NCI-H2081 (cell line): ENCODE measurements at places on chromosomes 1 and 21.

DNA sequence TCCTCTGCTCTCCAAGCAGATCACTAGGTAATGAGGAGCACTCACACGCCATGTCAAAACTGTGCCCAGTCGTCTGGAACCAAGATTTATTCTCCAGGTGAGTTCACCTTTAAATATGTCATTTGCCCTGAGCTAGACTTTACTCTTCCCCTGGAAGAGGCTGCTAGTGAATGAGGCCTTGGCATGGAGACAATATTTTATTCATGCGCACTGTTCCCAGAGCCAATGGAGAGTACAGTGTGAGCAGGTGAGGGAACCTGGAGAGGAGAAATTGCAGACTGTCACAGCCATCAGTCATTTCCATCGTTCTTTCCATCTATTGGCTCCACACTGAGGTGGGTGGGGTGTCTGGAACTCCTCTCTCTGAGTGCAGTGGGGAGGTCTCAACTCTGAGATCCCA is 333.6 kb downstream of the KCNH1 start:
- peak; percentile 91 for DNase-seq

- DNase-seq = no peak
Measured at GRCh38 chr1:10996100-10996499, 16.4 kb upstream of the TARDBP start.

GRCh38 chr1:28902738-28903137 is 11.6 kb upstream of the EPB41 start:
- no peak for DNase-seq

GRCh38 chr1:53562291-53562980 is 103.2 kb downstream of the DMRTB1 start:
- DNase-seq = no peak

GRCh38 chr1:19205845-19206244 is 4.2 kb downstream of the UBR4 start:
- no peak for DNase-seq

- DNase-seq = no peak
Measured at GRCh38 chr1:234111458-234112142, 207.1 kb downstream of the SLC35F3 start.

DNA sequence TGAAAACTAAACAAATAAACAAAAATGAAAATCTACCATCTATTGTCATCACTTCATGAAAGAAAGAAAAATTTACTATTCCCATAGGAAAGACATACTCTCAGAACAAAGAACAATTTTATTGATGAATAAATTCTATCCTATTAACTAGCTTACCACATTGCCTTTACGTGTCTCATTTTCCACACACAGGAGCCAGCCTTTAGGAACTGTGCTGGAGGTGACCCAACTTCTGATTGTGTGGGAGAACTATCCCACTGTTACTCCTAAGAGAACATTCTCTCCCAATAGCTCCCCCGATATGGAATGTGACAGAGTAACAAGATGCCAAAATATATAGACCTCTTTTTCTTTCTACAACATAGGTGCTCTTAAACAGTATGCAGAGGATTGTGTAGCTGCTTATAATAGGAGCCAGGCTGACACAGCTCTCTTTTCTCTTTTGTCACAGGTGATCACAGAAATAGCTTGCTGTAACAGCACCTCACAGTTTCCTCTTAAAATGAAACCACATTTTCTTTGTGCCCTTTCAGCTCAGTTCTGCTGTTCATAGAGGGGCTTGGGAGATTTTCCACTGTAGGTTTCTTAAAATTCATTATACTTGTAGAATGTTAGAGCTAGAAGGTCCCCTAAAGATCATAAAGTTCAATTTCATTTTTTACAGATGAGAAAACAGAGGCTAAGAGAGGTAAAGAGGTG is 35.5 kb downstream of the C21orf91 start:
- no peak for DNase-seq

DNA sequence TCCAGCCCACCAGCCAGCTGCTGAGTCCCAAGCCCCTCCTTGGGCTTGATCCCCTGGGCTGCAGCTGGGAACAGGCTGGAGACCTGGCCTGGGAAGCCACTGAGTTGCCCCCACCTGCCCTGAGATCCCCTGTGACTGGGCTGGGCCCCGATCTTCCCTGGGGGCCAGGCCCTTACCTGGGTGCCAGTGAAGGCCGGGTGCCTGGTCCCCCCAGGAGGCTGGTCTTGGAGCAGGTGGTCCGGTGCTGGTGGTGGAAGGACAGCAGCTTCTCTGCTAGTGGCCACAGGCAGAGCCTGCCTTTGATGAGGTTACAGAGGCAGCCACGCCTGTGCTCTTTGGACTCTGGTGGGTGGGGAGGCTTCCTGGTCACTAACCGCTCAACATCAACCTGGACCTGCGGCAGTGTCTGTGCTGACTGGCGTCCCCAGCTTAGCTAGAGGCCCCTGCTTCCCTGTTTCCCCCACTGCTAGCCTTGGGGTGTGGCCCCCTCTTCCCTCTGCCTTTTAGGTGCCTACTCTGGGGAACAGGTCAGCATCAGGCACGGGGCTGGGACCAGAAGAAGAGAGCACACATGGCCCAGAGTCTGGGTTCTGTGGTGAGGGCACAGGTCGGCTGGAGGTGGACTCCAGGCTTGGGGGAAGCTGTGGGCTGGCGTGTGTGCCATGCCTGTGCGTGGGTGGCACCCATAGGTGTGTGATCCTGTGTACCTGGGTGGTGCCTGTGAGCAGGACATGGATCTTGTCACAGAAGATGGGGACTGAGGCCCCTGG is at the start of gene EPS8L3:
Gene EPS8L3, minus strand, starts transcription at position 278 of the 770 bp plus-strand sequence. CDS start 2,174 bp downstream, outside the sequence.
- no peak for DNase-seq

DNA sequence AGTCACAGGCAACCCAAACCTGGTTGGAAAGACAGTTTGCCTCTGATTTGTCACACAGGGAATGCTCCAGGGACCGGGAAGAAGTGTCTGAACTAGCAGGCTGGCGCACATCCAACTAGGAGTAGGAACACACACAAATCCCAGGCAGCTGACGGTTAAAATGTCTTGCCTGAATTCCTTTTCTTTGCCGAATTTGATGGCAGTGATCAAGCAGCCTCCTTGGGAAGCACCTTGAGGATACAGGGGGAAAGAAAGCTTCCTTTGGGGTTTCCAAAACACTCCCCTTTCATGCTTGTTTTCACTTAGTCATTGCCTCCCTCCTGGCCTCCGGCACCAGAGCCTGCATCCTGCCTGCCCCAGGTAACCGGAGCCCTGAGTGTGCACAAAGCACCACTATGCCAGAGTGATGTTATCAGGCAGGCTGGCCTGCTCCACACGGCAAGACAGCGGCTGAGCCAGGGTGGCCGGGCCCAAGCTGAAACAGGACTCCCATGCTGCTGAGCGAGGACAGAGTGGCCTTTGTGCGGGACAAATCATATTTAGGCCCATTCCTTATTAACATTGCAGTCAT is 193.8 kb downstream of the LMX1A start:
- DNase-seq = peak; percentile 80

- peak; percentile 58 for DNase-seq
Measured at GRCh38 chr1:222777977-222778376, 36.9 kb upstream of the DISP1 start.

- DNase-seq = no peak
Measured at GRCh38 chr1:63108206-63108605, 214.2 kb upstream of the FOXD3 start.

DNA sequence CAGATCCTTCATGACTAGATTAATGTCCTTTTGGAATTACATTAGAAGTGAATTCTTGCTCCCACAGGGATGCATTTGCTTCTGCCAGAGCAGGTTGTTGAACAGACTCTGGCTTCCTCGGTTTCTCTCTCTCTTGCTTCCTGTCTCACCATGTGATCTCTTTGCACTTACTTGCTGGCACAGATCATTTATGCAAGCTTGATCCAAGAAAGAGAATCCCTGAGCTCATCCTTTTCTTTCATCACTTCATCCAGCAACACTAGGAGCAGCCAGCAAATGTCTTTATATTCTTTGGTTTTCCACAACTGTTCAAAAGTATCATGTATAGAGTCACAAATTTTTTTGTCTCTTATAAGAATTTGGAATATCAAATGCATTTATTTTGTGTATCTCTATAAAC is 313.5 kb downstream of the ZNF326 start:
- no peak for DNase-seq

DNA sequence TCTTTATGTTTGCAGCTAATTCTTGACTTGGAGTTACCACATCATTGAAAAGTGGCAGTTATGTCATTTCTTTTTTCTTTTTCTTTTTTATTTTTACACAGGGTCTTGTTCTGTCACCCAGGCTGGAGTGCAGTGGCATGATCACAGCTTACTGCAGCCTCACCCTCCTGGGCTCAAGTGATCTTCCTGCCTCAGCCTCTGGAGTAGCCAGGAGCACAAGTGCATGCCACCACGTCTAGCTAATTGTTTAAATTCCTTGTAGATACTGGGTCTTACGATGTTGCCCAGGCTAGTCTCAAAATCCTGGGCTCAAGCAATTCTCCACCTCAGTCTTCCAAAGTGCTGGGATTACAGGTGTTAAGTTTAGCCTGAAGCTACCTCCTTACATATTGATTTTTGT is 52.1 kb upstream of the KANK4 start:
- DNase-seq = no peak

- DNase-seq = no peak
Measured at GRCh38 chr1:116166011-116166571, 54.9 kb downstream of the MAB21L3 start.

GRCh38 chr21:41877901-41878830 is 978 bp downstream of the PRDM15 start:
- DNase-seq = peak; percentile 38

GRCh38 chr1:91161166-91161565 is 139.3 kb upstream of the ZNF644 start:
- DNase-seq = no peak

- no peak for DNase-seq
Measured at GRCh38 chr1:107710005-107710404, 255.0 kb downstream of the VAV3 start.

GRCh38 chr1:24266398-24266941 is 52.7 kb upstream of the GRHL3 start:
- DNase-seq = no peak
